ENCODE measurements at places on chromosomes 6 and 20.

DNA sequence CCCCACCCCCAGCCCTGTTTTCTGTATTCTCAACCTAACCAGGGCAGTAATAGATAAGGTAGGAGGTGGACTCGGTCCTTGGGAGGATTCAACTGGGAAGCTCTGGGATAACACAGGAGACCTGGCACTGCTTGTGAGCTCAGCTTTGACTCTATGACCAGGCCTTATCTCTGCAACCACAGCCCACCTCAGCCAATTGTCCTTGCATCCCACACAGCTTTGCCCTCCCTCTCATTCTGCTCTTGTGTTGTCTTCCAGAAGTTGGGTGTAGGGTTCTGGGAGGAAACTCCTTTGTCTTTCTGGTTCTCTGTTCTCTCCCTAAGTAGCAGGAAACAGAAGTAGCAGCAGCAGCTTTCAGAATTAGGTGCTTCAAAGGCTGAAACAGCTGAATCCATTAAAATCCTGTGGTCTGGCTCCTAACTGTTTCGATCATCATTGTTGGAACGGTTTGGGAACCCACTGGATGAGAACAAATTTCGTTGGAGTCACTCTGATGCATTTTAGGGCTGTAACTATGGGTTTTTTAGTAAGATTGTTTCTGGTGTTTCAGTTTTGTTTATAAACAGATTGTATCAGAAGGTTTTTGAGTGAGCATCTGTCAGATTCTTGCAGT lies 32.4 kb upstream of the SNX9 start:
- DNase-seq = no peak

GRCh38 chr6:132736239-132736638 lies 21.5 kb downstream of the VNN2 start:
- no peak for DNase-seq

DNA sequence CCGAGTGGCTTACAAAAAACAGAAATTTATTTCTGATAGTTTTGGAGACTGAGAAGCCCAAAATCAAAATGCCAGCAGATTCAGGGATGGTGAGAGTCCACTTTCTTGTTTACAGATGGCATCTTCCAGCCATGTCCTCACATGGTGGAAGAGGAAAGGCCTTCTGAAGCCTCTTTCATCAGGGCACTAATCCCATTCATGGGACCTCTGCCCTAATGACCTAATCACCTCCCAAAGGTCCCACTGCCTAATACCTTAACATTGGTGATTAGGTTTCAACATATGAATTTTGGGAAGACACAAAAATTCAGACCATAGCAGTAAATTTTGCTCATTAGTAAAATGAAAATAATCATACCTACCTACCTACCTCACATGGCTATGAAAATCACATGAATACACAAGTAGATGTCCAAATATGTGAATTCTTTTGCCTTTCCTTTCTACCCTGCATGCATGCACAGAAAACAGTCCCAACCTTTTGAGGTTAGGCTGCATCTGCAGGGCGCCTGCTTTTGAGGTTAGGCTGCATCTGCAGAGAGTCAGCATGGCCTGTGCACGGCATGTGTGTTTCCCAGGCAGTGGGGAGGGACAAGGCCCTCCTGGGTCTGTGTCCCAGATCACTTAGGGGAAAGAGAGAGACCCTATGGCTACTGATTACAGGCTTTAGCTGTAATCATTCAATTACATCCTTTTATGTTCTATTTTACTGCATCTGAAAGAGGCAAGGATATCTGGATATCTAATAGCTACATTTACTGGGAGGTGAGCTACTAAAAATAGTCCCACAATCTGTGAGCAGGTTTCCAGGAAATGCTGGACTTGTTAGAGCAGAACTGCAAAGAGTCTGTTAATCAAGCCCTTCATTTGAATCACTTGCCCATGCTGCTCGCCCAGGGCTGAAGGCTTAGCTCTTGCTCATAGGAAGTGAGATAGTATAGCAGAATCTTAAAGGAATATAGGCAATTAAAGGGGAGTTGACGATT lies 497.7 kb upstream of the MARCKS start:
- no peak for DNase-seq

- no peak for DNase-seq
Observed at GRCh38 chr6:63676412-63677114, 41.0 kb downstream of the PHF3 start.

DNA sequence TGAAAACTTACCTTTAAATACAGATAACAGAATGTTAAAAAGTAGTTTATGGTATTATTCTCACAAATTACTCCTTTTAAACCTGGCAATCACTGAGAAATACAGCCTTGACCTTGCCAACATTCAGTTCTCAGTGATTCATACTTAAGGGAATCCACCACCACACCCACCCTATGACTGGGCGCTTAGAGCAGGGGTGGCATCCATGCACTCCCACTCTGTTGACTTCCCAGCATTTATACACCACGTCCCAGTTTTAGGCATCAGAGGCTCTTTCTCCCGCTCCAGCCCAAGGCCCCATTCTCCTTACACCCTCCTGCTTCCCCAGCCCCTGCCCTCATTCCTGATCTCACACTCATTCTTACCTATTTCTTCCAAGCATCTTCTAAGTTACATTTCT lies 16.3 kb downstream of the TRAF3IP2 start:
- DNase-seq = no peak

- no peak for DNase-seq
Observed at GRCh38 chr20:58202044-58202443, 26.4 kb downstream of the ANKRD60 start.

DNA sequence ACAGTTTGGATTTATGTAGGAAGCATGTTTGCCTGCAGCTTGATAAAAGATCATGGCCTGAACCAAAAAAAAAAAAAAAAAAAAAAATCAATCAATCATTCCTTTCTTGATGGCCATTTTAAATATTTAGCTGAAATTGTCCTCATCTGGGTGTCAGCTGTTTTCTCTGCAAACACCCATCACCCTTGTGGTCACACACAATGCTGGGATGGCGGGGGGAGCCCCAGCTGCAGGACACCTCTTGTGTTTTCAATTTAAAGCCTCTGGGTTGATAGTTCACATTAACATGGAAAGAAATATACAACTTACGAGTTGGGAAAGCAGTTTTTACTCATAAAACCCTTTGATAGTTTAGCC lies 160.4 kb downstream of the ZFP64 start:
- no peak for DNase-seq

GRCh38 chr20:38723848-38724625 lies at the start of gene SLC32A1:
SLC32A1 (plus strand) TSS chr20:38724486; CDS start chr20:38724725, 239 bp downstream.
- DNase-seq = peak; percentile 13

GRCh38 chr6:26157251-26158075 lies 70.2 kb downstream of the HFE start:
- DNase-seq = no peak

GRCh38 chr20:52923123-52923937 lies 48.8 kb upstream of the TSHZ2 start:
- peak; percentile 19 for DNase-seq

DNA sequence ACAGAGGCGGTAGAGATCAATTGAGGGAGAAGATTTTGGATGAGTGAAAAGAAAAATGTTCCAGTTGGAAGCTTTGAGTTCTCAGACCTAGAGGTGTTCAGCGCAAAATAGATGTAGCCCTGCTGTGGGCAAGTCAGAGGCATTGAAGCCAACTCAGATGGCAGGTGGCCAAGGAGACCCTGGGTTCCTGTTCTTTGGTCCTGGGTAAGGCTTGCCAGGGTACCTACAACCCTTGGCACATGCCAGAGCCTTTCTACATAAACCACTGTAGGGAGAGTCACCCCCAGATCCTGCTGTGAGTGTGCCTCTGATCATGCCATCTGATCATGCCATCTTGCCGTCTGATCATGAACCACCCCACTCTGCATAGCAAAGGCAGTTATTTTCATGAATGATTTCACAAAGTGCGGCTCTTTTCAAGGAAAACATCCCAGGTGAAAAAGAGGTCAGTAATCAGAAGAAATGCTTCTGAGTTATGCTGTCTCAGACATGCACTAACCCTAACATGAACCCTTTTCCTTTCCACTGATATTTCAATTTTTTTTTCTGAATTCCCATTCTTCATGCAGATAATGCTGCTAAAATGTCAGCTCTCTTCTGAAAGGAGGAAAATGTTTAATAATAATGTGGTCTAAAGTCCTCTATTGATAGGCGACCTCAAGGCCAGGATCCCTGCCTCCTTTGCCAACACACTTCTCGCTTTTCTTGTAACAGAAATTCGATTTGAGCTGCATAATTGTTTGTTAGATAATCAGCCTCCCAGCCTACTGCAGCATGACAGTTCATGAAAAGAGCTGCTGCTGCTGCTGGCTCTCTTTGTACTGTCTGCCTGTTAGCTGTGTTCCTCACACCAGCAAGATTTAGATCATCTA lies 153.6 kb downstream of the MTHFD1L start:
- DNase-seq = no peak

DNA sequence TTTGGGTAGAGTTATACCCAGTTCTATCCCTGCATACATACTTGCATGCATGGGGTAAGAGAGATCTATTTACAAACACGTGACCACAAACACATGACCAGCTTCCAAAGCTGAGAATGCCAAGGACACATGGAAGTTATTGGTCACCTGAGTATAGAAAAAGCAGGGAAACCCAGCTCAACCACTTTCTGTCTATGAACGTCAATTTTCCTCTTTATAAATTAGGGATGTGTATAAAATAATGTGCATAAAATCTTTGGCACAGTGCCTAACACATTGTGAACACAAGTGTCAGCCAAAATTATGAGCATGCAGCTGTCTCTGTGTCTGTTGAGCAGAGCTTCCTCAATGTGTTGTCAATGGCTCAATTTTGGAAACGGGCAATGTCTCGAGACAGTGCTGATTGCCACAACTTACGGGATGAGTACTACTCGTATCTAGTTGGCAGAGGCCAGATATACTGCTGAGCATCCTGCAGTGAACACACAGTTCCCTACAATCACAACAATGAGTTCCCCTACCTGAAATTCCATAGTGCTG lies 44.9 kb downstream of the TPD52L1 start:
- DNase-seq = no peak

All from stimulated activated CD4-positive, alpha-beta T cell treated with anti-CD3 and anti-CD28 coated beads, Interleukin-2, amount 100 ng/mL, for 24 hours (primary cell).